ENCODE measurements at places on chromosomes 1 and 21.

DNA sequence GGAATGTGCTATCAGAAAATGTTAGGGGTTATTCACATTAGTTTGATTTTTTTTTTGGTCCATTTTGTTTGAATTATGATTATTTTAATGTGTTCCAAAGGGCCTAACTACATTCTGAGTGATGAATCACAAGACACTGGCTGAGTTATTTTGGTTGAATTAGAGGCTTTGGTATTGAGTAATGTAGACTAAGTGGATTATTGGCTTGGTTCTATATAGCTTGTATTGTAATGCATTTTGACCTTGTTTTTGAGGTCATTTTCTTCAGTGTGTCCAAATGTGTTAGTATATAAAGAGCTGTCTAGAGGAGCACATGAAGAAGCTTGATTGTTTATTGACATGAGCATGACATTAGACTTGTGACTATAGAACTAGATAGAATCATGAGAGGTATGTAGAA lies 3.4 kb downstream of the ZNF326 start:
- DNase-seq = no peak

GRCh38 chr1:227922501-227923352 lies 25.0 kb downstream of the WNT9A start:
- no peak for DNase-seq

DNA sequence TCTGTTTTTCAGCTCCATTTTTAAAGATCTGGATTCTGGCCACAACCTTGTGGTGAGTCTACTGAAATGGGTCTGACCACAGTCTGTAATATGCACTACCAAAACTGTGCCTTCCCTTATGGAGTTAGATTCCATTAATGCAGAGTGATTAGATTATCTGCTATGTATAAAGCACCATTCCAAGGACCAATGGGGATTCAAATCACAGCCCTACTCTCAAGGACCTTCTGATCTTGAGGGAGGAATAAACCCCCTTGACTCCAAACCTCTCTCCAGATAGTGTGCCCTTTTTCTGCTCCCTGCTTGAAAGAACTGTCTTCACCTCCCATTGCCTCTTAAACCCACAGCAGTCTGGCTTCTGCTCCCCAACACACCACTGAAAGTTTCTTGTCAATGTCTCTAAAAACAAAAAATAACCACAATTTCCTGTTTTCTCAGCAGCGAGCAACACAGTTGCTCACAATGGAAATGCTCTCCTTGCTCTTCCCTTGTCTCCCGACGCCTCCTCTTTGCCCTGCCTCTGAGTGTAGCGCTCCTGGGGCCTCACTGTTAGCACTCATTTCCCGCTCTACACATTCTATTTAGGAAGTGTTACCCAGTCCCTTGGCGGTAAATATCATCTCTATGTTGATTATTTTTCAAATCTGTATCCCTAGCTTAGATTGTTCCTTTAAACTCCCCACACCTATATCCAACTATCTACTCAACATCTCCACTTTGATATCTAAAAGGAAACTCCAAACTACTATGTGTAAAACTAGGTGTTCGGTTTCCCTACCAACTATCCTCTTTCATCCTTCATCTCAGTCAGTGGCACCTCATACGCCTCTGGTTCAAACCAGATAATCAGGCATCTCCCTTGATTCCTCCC lies 13.6 kb downstream of the PCNX2 start:
- no peak for DNase-seq

DNA sequence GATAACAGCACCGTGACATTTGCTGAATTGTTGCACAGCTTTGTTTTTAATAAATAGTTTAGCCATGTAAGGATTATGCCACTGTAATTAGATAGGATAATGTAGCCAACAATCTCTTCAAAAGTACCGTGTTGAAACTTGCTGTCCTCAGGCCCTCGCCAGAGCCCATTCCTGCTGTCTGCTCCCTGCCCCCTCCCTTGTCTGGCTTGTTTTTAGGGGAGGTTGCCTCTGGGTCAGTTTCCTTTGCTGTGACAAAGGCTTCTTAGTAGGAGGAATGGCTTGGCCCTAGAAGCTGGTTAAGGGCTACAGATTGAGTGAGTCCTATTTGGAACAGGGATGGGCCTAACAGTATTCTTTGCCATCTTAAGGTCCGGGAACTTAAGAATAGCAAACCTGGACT lies 107.9 kb downstream of the LMO4 start:
- DNase-seq = no peak

DNA sequence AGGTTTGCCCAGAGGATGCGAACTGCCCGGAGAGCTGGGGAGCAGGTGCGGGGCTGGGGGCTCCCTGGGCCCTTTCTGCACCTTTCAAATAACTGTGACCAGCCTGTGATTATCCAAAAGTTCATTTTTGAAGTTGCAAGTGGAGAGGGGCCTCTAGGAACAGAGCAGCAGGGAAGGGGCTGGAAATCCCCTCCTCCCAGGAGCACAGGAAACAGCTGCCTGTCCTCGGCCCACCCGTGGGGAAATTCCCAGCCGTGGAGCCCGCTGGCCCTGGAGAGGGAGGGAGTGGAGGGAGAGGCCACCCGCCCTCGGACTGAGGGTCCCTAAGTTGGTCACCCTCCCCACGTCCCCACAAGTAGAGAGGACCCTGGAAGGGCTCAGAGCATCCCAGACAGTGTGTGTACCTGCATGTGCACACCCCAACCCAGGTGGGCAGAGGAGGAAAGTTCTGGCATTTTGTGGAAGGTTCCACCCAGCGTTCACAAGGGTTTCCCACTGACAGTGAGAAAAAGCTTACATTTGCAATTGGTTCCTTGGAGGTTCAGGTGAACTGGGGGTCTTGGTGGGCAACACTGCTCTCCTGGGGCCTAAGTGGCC lies 1.2 kb upstream of the TNFRSF4 start:
- no peak for DNase-seq

DNA sequence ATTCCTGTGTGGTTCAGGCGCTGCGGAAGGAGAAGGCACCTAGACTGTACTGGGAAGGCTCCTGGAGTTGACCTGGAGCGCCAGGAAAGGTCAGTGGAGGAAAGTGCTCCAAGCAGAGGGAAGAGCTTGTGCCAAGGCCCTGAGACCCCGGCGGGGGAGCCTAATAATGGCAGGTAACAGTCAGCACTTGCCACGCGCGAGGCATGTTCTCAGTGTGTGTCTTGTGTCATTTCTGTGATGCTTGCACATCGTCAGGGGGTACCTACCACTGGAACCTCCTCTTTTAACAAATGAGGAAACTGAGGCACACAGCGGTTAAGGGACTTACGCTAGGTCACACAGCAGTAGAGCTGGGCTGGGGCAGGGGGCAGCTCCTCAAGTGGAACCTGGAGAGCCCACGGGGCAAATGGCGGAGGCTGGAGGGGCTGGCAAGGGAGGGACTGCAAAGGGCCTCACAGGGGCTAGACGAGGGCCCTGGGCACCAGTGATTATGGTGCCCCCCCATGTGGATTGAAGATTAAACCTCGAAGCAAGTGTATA lies 976 bp upstream of the BMP8B start:
- DNase-seq = no peak

DNA sequence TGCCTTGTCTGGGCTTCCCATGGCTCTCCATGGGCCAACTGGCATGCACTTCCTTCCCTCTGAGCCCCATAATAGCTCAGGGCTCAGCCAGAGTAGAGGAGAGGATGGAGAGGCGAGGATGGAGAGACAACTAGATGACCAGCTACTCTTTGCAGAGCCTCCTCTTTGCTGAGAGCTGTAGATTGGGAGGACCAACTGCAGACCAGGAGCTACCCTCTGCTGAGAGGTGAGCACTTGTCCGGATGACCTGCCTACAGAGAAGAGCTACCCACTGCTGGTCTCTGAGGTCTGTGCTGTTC lies 58.0 kb upstream of the ETV3 start:
- no peak for DNase-seq

- no peak for DNase-seq
Measured at GRCh38 chr21:15731243-15731613, 1.4 kb downstream of the USP25 start.

- no peak for DNase-seq
Measured at GRCh38 chr1:186904361-186904760, 75.6 kb downstream of the PLA2G4A start.

DNA sequence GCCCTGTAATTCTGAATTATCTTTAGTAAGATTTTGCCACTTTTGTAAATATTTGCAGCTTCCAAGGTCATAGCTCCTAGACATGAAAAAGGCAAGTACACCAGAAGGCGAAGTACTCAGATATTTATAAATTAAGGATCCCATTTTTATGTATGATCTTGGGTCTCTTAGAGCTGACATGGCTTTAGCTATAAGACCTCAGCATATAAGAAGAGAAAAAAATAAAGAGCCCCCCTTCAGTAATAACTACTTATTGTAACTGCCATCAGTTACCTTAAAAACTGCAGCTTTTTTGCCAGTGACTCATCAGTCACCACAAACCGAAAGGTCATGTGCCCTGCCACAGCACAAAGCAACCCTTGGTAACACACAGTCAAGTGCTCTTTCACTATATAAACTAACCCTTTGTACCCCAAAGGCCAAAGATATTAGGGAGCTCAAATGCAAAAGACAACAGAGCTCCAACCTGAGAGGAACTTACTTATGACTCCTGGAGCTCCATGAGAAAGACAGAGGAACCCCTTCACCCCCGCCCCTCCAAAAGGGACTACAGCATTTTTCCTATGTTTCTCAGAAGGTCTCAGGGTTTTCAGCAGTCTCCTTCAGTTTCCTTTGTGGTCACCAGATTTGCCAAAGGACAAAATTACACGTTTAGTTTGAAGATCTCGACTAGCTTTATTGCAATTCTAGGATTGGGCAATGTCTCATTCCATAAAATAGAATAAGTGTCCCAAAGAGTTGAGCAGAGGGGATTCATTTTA lies 219.8 kb upstream of the DUSP10 start:
- DNase-seq = no peak

- DNase-seq = no peak
Measured at GRCh38 chr1:110542725-110543124, 23.8 kb upstream of the KCNA10 start.

GRCh38 chr1:32487182-32487581 lies 22.3 kb downstream of the ZBTB8B start:
- DNase-seq = no peak

DNA sequence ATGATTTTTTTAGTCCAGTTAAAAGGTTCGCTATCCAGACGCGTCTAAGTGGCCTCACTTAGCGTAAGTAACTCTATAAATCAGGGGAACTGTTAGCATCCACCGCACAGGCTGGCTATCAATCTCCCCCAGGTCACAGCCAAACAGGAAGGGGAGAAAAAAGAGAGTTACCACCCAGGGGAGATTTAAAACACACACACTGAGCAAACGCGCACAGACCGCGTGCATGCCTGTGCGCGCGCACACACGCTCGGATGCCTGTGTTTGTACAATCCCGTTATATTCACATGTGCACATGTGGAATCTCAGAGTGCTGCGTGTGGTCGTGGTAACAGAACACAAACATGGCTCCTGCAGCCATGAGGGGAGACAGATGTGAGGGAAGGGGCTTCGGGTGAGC lies 125.4 kb downstream of the CASZ1 start:
- DNase-seq = no peak

Measured in aorta (tissue), 5 donors.